GM20000 (cell line): ENCODE measurements at places on chromosomes 4 and X.

DNA sequence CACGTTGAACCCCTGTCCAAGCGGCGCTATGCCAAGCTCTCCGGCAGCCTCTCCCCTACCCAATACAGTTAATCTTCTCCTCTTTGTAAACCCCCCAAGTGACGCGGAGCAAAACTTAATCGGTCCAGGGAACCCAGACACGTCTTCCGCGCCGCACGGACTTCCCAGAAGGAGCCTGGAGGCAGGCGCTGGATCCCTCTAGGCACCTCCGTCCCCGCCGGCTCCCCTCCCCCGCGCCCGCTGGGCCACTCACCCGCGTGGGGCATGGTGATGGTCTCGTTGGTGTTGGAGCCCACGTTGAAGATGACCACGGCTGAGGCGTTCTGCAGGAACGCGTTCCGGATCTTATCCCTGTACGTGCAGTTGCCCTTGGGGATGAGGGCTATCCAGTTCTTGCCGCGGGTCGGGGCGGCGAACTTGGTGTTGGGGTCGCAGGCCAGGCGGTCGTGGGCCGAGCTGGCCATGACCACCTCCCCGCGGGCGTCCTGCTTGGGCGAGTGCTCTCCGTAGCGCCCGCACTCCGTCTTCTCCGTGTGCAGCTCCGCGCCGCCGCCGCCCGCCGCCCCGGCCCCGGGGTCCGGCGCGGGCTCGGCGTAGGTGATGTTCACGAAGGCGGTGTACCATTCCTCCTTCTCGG lies 1.1 kb downstream of the RNF150 start:
- peak; percentile 25 for DNase-seq

GRCh38 chr4:92501456-92501855 lies 197.7 kb downstream of the GRID2 start:
- DNase-seq = no peak

- no peak for DNase-seq
These were observed 112.9 kb upstream of the C1QTNF7 start for GRCh38 chr4:15314974-15315373.

GRCh38 chrX:24023972-24024669 lies 2.9 kb downstream of the KLHL15 start:
- no peak for DNase-seq

DNA sequence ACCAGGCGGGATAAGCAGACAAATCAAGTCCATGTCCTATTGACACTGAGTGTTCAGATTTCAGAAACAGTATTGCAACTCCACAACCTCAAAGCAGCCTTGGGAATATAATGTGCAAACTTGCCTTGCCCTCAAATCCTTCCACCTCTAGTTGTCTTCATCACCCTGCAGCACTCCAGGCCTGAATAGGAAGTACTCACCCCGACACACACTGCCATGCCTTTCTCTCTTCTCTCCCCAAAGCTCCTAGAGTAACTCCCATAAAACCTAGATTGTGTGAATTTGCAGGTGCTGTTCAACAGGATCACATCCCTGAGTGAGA lies 19.6 kb downstream of the ACSL1 start:
- DNase-seq = no peak

DNA sequence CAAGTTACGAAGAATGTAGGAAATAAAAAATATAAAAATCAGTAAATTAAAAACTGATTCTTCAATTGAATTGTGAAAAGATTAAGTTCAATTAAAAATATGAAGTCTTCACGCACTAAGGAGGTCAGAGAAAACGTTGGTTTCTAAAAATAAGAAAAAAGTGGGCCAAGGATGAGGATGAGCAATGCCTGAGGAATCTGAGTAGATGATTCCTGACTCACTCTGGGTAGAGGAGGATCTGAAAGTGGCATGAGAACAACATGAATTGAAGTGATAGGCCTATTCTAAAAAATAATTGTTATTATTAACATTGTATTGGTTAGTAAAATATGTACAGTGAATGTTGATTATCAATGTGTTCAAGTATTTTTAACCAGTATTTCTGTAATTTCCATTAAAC lies 444.2 kb downstream of the GRIA2 start:
- DNase-seq = no peak

DNA sequence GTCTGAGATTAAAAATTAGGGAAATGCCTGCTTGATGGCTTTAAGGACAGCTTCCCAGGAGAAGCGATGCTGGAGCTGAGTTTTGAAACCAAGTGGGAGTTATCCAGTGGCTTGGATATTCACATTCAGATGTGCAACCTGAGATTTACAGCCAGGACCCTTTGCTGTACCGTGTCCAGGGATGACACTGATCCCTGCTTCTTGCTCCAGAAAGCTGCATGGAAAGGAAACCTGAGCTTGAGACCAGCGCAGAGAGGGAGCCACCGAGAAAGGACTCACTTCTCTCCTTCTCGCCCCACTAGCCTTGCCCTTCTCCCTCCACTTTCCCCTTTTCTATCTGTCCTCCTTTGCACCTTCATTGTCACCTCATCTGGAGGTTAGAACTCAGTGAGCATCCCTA lies 254.5 kb upstream of the PPARGC1A start:
- no peak for DNase-seq

DNA sequence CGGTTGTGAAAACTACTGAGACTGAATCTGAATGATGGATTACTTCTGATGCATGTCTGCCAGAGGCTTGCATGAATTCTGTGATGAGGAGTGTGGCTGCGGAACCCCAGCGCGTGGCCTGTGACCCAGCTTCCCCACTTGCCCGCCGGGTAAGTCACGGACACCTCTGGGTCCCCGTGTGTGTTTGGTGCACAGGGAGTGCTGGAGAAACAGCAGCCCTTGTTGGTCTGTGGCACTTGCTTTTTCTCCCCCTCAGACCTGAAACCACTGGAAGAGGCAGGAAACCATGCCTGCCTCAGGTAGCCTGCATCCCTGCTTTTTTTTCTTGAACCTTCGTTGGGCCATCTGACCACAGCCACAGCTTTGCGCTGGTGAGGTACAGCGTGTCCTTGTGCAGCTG lies 51.9 kb upstream of the TADA2B start:
- DNase-seq = no peak

DNA sequence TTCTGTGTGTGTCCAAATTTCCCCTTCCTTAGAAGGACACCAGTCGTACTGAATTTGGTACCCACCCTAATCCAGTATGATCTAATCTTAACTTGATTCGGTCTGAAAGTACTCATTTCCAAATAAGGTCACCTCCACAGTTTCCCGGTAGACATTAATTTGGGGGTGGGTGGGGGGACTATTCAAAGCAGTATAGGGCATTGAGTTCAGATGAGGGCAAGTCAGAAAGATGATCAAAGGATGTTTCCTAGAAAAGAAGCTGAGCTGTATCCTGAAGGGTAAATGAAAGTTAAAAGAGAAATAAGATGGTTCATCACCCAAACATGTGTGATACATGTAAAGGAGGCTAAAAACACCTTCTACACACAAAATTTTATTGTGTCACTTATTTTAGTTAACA lies 42.0 kb upstream of the SCRG1 start:
- DNase-seq = no peak

DNA sequence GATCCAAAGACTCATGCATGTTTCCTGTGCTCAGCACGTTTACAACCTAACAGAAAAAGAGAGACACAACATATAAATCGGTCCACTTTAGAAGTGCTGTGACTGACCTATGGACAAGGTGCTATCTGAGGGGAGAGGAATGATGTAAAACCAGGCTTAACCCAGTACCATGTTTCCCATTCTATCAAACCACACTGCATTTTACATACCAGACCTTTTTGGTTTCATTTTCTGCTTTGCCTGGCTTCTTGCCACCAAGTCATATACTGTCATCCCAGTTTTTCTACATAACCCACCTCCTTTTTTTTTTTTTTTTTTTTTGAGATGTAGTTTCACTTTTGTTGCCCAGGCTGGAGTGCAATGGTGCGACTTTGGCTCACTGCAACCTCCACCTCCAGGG lies 82.2 kb downstream of the KLF8 start:
- DNase-seq = no peak

DNA sequence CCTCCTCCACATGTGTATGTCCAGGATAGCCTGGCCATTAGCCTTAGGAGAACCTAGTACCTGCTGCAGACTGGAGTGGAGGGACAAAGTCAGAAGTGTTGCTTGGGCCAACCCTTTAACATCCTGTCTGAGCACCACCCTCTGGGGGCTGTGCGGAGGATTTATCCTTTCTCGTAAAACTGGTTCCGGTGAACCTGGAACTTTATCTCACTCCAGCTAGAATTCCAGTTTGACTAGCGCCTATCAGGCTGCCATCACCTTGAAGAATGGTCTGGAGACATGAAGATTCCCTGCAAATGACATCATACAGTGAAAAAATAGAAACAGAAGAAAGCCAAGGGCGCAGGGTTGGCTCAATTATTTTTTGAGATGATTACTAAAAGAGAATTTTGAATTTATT lies 4.0 kb downstream of the TCEAL8 start:
- DNase-seq = no peak

- no peak for DNase-seq
These were observed 114.3 kb upstream of the TEX13C start for GRCh38 chrX:125205133-125205917.

- no peak for DNase-seq
These were observed 7.6 kb upstream of the TLR2 start for GRCh38 chr4:153676486-153676885.

DNA sequence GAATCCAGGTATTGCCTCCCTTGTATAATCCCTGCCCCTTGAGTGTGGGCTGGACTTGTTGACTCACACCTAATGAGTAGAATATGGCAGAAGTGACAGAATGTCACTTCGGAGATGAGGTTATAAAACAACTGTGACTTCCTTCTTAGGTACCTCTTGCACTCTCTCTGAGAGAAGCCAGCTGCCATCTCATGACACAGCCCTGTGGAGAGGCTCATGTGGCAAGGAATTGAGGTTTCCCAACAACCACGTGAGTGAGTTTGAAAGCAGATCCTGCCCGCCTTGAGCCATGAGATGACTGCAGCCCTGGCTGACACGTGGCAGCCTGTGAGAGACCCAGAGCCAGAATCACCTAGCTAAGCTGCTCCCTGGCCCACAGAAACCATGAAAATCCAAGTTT lies 13.5 kb downstream of the ASB11 start:
- DNase-seq = no peak

DNA sequence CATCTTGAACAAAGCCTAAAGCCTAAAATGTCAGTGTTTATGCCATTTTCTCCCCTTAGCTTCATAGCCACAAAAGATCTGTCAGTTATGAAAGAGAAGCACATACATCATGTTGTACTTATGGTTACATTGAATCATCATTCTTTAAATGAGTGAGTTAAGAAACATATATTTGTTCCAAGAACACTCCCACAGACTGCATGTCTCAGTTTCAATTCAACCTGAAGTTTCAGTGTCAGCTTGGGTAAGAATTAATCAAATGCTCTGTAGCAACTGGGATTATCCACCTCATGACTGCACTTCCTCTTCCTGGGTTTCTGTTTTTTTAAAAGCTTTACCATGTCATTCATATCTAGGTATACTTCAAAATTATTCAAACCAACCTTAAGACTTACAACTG lies 3.9 kb upstream of the TMPRSS11B start:
- DNase-seq = peak; percentile 13

DNA sequence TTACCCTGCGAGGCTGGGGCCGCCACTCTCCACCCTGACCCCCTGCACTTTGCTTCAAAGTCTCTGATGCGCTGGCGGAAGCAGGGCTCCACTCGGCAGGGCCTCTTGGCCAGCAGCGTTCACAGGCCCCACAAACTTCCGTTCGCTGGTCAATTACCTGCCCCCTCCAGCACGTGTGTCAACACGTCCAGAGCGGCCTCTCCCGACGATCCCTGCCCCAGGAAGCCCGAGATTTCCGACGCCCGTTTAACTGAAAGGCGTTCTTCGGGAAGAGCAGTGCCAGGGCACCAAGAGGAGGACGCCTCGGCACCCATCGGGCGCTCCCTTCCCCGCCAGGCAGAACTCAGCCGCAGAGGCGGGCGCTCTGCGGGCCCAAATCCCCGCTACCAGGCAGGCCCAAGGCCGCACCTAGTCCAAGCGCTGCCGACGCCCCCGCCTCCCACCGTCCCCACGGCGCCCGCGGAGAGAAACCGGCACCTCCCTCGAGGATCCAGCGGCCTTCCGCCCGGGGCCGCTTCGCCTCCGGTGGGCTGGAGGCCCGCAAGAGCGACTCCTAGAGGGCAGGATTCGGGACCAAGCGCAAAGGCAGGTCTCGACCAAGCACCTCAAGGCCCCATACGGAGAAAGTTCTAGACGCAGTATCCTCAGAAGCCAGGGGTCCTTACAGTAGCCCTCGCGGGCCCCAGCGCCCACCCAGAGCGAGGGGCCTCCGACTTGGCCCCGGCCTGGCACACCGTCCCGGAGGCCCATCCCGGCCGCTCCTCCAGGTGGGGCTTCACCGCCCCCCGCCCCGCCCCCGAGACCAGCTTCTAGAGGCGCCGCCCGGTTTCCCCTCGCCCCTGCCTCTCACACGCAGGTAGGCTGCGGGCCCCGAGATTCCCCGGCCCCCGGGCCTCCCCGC lies 586 bp downstream of the BCAP31 start:
- peak; percentile 74 for DNase-seq

GRCh38 chr4:104394406-104395167 lies 100.1 kb downstream of the CXXC4 start:
- no peak for DNase-seq

DNA sequence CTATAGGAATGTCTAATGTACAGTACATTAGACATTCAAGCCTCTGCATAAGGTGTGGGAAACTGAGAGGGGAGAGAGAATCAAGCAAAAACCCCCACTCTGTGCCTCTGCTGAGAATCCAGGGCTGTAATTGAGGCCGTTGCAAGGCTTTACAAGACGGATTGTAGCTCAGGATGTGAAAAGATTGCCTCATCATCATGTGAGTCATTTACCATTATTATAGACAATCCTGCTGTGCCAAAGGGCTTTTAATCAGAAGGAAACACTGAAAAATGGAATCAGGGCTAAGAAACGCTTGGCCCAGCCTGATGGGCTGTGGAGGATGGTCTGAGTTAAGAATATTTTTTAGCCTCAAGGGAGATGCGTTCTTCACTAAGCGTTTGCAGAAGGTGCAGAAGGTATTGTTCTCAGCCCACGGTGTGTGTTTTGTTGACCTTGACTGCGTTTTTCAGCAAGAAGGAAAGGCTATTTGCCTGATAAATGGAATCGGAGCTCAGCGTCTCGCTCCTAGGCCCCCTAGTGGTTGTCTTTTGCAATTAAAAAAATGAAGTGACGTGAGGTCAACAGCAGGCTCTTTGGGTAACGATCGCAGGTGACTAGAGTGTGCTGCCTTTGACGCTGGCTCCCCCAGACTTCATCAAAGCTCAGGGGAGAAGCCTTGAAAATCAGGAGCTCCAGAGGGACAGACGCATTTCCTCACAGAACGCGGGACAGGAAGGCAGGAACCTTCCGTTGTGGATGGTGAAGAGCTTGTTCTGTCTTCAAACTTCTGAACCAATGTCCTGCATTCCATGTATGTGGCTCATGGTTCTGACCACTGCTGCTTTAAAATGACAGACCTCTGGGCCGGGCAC lies 18.1 kb upstream of the CHRNA9 start:
- peak; percentile 61 for DNase-seq

DNA sequence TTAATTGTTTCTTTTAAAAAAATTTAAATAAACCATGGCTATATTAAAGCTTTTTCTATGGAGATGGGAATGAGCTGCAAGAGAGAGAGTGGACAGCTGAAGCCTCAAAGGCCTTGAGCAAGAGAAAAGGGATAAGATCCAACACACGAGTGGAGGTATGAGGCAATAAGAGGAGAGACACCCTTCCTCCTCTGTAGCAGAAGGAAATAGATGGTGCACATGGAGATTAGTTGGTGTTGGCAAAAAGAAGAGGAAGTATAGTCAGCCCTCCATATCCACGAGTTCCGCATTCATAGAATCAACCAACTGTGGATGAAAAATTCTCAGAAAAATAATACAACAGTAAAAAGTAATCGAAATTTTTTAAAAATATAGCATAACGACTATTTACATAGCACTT lies 3.2 kb downstream of the CXorf38 start:
- DNase-seq = no peak

GRCh38 chr4:88008122-88008742 lies 797 bp downstream of the PKD2 start:
- peak; percentile 72 for DNase-seq

- DNase-seq = no peak
These were observed 80.9 kb downstream of the POLA1 start for GRCh38 chrX:24774650-24775049.
